SK-N-SH treated with all-trans-retinoic acid at 6 μM for 48 hours (cell line): ENCODE measurements at places on chromosomes 1 and 21.

GRCh38 chr1:186487163-186487562 lies 26.2 kb upstream of the PDC start:
- no peak for ATAC-seq

DNA sequence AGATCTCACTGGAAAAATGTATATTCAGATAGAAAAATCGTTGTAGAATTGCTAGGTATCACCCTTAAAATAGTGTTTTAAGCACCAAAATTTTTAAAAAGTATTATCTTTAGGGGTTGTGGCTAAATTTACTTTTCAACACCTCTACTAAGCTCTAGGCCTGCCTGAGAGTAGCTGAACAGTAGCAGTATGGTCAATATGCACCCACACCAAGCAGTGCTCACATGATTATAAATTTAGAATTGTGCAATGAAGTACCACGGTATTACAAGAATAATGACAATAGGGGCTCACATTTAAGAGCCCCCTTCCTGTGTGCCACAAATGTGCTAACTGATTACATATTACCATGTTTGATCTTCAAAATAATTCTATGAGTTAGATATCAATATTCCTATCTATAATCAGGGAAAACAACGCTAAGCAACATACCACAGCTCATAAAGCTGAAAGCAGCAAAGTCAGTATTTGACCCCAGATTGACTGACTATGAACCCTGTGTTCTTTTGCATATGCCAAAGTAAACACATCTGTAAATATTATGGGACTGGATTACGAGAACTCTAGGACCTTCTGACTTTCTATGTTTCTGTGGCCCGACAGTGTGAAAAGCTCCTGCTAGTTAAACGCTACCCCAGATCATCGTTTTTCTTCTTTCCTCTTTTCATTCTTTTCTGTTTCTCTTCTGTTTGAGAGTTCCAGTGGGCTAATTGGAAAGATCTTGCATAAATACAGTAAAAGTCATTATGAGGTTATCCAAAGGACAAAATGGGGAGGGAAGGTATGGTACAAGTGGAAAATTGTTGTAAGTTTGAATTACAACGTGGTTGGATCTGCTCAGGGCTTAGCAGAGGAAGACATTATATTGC lies 201.1 kb upstream of the C1orf87 start:
- ATAC-seq = no peak

DNA sequence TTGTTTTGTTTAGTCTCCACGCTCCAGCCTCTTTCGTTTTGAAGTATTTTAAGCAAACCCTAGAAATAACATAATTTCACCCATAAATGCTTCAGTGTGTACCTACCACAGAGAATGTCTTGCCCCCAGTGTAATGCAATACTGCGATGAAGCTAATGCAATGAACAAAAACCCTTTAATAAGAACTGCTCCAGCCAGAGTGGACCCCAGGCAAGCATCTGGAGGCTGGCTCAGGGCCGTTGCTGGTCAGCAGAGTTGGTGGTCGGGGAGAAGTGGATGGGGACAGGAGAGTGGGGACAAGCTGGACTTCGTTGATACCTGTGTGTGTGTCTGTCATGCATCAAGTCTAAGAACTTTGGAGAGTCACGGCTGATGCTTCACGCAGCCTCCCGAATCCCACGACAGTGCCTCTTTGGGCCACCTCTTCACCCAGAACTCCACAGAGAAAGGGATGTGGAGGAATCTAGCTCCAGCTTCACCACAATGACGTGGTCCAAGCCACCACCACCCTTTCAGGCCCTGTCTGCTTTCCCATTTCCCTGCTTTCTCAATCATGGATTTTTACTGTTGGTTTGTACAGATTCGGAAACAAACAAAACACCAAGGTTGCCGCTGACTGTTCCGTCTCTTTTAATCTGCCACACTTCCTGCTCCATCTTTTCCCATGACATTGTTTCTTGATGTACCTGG lies 108.6 kb upstream of the ERRFI1 start:
- no peak for ATAC-seq

GRCh38 chr1:161905269-161905884 lies 118.3 kb downstream of the OLFML2B start:
- peak; percentile 68 for ATAC-seq

GRCh38 chr1:58726581-58726980 lies 26.7 kb upstream of the MYSM1 start:
- ATAC-seq = no peak

GRCh38 chr1:198268784-198269645 lies 112.2 kb downstream of the NEK7 start:
- peak; percentile 13 for ATAC-seq

GRCh38 chr1:41475859-41476567 lies 8.5 kb downstream of the EDN2 start:
- peak; percentile 42 for ATAC-seq

DNA sequence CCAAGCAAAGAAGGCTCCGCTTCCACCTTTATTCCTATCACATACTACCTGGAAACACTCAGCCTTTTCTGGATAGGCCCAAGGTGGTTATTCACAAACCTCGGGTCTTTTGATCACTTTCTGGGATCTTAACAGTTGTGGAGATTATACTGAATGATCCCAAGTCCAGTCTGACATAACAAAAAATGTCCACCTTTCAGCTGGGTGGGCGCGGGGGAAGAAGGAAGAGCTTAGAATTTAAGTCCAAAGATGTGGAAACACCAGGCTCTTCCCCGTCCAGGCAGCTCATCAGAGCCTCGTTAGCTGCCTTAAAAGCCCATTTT lies 338 bp upstream of the C1orf53 start:
- peak; percentile 2; the same call in 2 of the 3 replicates for ATAC-seq
